ENCODE measurements at places on chromosomes 16 and 17.

DNA sequence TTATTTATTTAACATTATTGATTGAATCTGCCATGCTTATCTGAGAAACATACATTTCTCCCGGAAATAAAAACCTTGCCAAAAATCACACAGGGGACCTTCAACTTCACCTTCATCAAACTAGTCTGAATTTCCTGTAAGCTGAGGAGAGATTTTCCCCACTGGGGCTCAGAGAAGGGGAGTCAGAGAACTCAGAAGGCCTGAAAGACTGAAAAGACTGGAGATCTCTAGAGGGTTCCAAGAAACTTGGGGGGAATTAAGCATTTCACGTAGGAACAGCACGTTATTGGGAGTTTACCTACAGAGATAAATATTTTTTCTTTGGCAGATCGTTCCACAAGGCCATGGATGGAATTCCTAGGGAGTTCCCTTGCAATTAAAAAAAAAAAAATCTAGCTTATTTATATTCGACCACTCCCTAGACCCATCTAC, 528 bp upstream of the NOL11 start:
- DNase-seq = no peak

DNA sequence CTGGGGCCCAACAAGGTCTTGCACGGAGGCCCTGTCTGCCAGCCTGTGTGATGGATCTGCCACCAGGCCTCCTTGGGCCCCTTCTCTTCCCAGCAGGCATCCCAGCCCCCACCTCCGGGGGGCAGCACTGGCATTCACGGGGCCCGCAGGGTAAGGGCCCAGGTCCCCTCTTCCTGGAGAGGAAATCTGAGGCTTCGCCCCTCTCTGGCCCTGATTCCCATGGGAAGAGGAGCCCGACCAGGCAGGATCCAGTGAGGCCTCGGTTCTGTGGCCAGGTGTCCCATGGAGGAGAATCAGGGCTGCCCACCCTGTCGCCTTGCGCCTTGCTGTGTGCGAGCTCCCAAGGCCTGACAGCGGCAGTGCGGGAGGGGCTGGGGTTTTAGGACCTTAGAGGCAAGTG, 48.4 kb downstream of the PDPK1 start:
- no peak for DNase-seq

GRCh38 chr16:70777973-70778406, 23.0 kb downstream of the VAC14 start:
- DNase-seq = no peak

GRCh38 chr17:61928101-61928436, 287 bp upstream of the INTS2 start:
- DNase-seq = no peak

- DNase-seq = no peak
Observed at GRCh38 chr17:5418858-5419355, 555 bp downstream of the NUP88 start.

DNA sequence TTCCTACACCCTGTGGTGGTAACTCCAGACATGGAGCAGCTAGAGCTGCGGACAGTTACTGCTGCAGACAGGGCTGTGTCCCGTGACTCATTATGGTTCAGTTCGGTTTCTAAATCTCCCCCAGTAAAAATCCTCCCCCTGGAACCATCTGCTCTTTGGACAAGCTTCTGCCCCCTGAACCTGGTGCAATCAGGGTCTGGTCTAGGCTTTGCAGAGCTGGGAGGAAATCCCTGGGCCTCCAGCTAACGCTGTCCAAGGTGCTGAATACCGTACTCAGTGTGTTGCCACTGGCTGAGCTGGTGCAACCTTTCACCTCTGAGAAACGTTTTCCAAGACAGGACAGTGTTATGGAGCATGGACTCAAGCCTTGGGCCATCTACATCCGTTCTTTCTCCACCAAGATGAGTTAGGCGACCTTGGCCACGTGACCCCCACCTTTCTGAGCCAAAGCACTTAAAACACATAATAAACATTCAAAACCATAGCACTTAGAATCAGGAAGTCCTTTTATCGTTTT, 142.0 kb downstream of the CPPED1 start:
- DNase-seq = peak; percentile 20

GRCh38 chr17:67833946-67834631, 8.8 kb downstream of the BPTF start:
- no peak for DNase-seq

- no peak for DNase-seq
Observed at GRCh38 chr16:86490859-86491639, 19.3 kb upstream of the FOXF1 start.

DNA sequence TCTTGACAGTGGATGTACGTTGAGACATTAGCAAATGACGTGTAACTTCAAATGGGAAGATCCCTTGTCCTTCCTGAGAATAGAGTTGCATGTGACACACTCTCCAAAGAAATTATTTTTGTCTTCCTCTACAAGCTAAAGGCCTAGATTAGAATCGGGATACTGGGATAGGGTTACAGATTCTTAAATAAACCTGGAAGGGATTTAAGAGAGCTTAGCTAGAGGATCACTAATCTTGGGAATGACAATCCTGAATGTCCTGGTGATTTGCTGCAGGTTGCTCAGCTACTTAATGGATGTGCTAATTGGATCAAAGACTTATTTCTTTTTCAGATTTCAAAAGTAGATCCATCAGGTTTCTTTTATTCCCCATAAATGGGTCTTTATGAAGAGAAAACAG, 101.9 kb downstream of the KCNJ2 start:
- DNase-seq = no peak

GRCh38 chr17:21292867-21293830, 8.6 kb downstream of the MAP2K3 start:
- no peak for DNase-seq

GRCh38 chr16:89359264-89360147, 130.9 kb downstream of the ANKRD11 start:
- no peak for DNase-seq

GRCh38 chr17:27206447-27206846, 87.5 kb upstream of the WSB1 start:
- no peak for DNase-seq

DNA sequence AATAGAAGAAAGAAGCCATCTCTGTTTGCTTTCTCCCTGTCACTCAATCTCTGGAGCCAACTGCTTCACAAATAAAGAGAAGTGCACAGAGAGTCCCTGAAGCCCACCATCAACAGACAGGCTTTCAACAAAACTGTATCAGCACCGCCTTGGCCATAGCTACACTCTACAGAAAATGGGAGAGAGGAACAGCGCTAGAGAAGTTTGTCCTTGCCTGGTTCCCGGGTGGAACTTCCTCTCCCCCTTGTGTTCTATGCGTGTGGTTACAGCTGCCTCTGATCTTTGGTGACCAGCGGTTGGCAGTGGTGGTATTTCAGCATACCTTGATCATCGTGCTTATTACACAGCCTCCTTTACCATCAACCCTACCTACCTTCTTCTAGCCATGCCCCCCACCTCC, 91.4 kb upstream of the CCL2 start:
- DNase-seq = no peak

DNA sequence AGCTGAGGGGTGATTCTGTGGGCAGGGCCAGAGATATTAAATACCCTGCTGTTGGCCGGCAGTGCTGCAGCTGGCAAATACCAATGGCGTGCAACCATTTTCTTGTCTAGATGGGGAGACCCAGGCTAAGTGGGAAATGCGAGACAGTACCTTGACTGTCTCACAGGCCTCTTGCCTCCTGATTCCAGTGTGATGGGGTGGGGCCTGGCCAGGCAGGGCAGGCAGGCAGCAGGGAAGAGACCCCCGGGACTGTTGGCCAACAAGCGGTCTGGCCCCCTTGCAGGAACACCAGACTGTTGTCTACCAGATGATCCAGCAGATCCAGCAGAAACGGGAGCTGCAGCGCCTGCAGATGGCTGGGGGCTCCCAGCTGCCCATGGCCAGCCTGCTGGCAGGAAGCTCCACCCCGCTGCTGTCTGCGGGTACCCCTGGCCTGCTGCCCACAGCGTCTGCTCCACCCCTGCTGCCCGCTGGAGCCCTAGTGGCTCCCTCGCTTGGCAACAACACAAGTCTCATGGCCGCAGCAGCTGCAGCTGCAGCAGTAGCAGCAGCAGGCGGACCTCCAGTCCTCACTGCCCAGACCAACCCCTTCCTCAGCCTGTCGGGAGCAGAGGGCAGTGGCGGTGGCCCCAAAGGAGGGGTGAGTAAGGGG, 5.7 kb upstream of the CISD3 start:
- no peak for DNase-seq
